H7 (cell line): ENCODE measurements at places on chromosomes 3 and 15. TPM values are rescaled to one million over a fixed set of nuclear protein-coding genes. Genes with fewer than 3 reads are reported as not detected.

RNF123 gene
- 22.1 and 31.2 TPM in 2 replicates for total RNA-seq

DNA sequence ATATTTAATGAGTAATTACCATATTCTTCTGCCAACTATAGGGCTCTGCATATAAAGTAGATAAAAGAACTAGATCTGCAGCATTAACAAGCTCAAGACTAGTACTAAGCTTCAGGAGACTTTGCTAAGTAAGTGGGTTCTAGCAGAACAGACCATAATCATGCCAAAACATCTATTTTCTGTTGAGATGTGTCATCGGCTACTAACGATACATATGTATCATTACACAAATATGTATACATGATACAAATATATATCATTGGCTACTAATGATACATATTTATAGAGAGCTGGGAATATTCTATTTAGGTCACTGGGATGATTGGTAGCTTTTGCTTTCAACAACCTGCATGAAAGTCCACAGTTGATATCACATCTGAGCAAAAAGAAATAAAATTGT lies 185.8 kb upstream of the DCBLD2 start:
- DNase-seq, result no peak

DNA sequence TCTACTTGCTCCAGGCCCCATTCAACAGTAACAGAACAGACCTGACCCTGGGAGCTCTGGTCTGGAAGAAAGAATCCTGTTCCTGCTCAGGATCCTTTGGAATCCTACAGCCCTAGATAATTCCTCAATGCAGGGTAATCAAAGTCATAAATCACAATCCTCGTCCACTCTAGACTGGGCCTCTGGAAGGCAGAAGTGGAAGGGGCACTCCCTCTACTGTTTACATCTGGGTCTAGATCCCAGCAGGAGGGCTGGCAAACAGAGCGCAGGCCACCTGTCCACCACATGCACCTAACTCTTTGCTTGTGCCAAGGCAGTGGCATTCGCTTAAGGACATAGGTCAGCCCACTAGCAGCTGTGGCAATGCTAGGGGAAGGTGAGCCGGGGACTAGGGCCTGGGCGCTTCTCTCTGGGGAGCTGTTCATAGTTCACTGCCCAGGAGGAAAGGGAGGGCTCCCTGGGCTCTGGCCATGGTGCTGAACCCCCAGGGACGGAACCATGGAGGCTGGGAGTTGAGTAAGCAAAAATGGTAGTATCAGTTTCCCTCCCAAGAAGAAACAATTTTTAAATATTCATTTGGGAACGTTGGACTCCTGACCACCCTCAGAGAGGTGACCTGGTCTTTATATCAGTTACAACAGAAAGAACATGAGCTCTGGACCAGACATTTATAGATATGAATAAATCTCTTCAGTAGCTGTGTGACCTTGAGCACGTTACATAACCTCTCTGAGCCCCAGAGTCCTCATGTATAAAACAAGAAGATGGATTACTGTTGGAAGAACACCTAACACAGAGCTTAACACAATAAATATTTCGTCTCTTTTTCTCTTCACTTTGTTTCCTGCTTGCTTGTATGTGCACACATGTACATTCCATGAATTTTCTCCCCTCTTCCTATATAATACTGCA lies 90.2 kb downstream of the NTRK3 start:
- peak; percentile 78 for DNase-seq

CLCN2 gene
- total RNA-seq, result 17.1 and 22.3 TPM in 2 replicates

TGM4 gene
- 0.11 TPM in 1 of 2 replicates, not detected in the other for total RNA-seq

- DNase-seq, result peak; percentile 60
Observed at GRCh38 chr3:53287131-53287629, 31.4 kb upstream of the TKT start.

- DNase-seq, result no peak
Observed at GRCh38 chr3:26198609-26199008, 408.7 kb downstream of the OXSM start.

RLBP1 gene
- 0.15 TPM in 1 of 2 replicates, not detected in the other for total RNA-seq

DNA sequence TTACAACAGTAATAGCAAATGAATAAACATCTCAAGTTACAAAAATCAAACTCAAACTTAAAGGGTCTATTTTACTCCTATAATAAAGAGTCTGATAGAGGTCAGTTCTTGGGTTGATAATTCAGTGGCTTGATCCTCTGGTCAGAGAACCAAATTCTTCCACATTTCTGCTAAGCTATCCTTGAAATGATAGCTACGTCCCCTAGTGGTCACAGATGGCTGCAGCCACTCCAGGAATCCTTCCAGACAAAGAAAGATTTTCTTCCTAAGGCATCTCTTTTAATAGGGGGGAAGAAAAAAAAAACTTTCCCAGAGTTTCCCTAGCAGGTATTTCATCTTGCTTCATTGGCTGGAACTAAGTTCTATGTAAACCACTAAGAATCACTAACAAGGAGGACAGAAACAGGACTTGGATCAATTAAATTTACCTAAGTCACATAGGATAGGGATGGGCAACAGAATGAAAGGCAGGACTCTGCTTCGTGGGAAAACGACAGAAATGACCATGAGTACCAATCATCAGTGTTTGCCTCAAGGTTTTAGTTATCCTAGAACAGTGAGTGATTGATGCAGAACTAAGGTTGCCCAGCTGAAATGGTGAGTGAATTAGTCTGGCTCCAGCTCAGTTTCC lies 160.7 kb downstream of the STAC start:
- peak; percentile 14 for DNase-seq

GRCh38 chr15:57290187-57290586 lies 86.1 kb upstream of the CGNL1 start:
- no peak for DNase-seq

- DNase-seq, result no peak
Observed at GRCh38 chr3:47283193-47283537, 421 bp downstream of the KLHL18 start.

- no peak for DNase-seq
Observed at GRCh38 chr3:73342077-73342476, 280.6 kb downstream of the EBLN2 start.

GRCh38 chr15:77897896-77898406 lies 179.6 kb downstream of the TBC1D2B start:
- DNase-seq, result no peak

DNA sequence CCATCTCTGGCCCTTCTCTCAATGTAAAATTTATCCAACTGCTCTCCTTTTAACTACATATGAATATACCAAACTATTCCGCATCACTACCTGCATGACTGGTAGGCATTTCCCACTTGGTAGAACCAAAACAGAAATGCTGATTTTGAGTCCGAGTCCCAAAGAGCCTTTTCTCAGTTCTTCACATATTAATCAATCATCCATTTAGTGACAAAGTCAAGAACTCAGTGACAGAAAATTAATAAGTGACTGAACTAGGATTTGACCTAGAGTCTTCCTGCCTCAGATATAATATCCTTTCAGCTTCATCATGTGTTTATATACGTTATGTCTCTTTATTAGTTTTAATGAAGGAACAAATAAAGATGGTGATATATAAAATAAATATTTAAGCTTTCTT lies 700.6 kb upstream of the GOLIM4 start:
- no peak for DNase-seq

DNA sequence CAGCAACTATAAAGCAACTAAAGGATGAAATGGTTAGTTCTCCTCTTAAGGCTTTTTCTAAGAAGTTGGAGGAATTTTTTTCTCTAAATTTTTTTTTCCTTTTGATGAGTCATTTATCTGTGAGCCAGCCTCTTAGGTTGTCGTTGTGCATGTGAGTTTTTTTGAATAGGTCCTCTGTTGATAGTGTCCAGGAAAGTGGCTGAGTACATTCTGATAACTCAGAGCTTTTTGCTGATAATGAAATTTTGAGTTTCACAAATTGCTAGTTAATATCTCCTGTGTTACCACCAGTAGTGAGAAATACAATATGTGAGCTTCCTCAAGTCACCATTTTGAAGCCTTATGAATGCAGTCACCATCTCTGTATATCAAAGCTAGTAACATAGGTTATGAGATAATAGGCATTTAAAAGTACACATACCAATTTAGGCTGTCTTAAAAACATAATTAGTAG lies 7.1 kb upstream of the LXN start:
- DNase-seq, result no peak

DNA sequence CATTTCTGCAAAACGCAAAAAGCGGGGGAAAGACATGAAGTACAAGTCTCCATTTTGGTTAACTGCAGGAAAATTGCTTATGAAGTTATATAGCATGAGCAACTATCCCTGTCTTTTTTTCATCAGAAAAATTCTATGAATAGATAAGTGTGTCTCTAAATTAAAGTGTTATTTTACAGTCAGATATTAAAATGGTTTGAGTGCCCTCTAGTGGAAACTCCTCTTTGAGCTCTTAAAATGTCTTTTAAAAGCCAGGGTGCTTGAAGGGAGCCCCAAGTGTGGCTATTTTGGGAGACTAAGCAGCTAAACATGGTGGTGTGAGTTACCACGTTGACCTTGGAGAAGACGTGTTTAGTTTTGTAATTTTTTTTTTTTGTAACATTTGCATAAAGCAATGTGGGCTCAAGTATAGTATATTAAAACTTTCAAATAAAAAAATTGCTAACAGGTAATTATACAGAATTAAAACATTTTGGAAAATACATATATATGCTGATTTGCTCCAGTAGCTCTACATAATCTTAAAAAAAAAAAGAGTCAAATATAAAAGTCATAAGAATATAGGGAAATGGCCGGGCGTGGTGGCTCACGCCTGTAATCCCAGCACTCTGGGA lies 77.2 kb downstream of the PPP2R3A start:
- DNase-seq, result peak; percentile 54

- peak; percentile 59 for DNase-seq
Observed at GRCh38 chr3:138459619-138460535, 25.5 kb downstream of the ESYT3 start.

GPX1 gene
- 222 and 298 TPM in 2 replicates for total RNA-seq

- no peak for DNase-seq
Observed at GRCh38 chr3:5464649-5465048, 277.1 kb downstream of the EDEM1 start.

LRRK1 gene
- 3.3 and 6.6 TPM in 2 replicates for total RNA-seq
